Fibroblast of villous mesenchyme (primary cell): ENCODE measurements at places on chromosomes 1 and 21.

DNA sequence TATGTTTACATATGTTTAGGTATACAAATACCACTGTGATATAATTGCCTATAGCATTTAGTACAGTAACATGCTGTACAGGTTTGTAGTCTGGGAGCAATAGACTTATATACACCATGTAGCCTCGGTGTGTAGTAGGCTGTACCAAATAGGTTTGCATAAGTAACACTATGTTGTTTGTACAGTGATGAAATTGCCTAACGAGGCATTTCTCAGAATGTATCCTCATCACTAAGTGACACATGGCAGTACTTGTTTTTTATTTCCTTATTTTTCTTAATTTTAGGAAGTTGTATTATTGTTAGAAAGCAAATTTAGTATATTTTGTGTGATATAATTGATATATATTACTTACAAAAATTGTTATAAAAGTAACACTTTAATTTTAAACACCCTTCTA lies 840.9 kb downstream of the LTN1 start:
- no peak for DNase-seq

GRCh38 chr1:116954440-116954839 lies 44.7 kb downstream of the PTGFRN start:
- DNase-seq = no peak

DNA sequence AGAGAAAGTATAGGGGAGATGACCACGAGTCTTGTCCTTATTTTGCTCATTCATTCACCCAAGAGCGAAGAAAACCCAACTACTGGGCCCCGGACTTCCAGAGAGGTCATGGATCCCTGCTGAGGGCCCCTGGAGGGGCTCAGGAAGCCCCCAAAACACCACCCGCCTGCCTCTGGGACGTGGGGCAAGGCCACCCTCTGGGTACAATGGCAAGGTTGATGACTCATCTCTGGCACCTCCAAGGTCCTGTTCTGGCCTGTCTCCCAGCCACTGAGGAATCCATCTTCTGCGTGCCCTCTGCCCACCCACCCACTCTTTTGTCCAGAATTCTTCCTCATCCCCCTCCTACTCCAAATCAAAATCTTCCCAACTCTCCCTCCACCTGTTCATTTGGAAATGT lies 21.3 kb upstream of the PRDM15 start:
- DNase-seq = no peak

GRCh38 chr1:66168948-66169671 lies 364.8 kb upstream of the SGIP1 start:
- DNase-seq = no peak

- no peak for DNase-seq
Observed at GRCh38 chr1:88022516-88022915, 661.6 kb upstream of the PKN2 start.

GRCh38 chr1:63630666-63631065 lies 37.5 kb downstream of the PGM1 start:
- no peak for DNase-seq

- DNase-seq = no peak
Observed at GRCh38 chr1:80988926-80989325, 811.8 kb upstream of the ADGRL2 start.

DNA sequence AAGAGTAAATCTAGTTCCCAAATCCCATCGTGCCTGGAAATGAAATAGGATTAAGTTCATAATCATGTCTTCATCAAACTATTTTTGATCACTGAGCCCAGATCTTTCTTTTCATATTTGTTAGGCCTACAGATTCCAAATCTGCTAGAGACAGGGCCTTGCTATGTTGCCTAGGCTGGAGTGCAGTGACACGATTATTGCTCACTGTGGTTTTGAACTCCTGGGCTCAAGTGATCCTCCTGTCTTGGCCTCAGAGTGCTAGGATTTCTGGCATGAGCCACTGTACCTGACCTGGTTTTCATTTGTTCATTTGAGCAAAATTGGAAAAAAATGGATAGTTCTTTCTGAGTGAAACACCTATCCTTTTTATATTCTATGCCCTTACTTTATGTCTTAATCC lies 28.0 kb upstream of the DIPK1A start:
- no peak for DNase-seq

- no peak for DNase-seq
Observed at GRCh38 chr1:192382758-192383157, 66.0 kb downstream of the RGS21 start.

DNA sequence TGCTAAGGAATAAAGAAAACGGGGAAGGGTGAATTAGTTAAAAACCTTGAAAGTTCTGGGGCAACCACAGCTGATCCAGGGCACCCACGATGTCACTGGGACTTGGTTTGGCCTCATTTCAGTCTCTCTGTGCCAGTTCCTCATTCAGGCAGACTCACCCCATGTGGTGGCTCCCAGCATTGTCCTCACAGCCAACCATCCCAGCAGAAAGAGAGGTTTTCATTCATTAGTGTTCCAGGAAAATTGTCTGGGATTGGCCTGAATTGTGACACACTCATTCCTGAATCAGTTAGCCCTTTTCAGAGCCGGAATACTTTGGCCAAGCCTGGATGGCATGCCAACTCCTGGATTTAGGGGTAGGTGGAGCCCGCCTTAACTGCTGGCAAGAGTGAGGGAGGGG lies 367.7 kb downstream of the PRDM2 start:
- no peak for DNase-seq

DNA sequence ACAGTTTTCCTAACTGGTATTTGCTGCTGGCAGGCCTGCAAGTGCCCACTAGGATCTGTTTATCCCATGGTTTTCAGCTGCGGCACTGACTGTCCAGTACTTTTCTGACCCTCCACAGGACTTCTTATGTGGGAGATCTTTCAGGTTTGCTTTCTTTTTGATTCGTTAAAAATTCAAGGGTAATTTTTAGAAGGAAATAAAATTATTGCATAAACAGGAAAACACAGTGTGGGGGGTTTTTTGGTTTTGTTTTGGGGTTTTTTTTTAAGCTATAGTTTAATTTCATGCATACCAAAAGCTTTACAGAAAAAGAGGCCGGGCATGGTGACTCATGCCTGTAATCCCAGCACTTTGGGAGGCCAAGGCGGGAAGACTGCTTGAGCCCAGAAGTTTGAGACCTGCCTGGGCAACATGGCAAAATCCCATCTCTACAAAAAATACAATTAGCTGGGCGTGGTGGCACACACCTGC lies 3.6 kb downstream of the NIBAN1 start:
- peak; percentile 59 for DNase-seq

DNA sequence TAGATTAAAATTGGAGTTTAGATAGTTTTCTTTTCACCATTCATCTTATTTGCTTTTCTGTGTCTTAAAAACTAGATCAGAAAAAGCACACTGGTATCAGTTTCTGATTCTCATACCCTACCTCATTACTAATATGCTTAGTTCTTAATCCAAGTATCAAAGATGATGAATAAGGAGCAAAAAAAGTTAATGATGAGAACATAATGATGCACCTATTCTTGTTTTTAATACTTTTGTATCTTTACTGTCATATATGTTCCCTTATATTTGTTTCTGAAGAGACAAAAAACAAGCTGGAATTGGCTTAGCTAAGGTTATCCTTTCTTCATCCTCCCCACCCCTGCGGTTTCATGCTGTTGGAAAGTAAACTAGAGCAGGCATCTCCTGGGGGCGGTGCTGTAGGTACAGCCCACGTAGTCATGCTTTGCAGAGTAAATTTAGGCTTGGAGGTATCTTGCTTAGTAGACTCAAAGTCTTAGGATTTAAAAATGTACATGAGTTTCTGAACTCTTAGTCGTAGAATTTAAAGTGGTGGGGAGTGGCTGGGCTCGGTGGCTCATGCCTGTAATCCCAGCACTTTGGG lies 16.4 kb downstream of the CNIH4 start:
- DNase-seq = no peak

- no peak for DNase-seq
Observed at GRCh38 chr1:38285807-38286530, 239.4 kb upstream of the POU3F1 start.

DNA sequence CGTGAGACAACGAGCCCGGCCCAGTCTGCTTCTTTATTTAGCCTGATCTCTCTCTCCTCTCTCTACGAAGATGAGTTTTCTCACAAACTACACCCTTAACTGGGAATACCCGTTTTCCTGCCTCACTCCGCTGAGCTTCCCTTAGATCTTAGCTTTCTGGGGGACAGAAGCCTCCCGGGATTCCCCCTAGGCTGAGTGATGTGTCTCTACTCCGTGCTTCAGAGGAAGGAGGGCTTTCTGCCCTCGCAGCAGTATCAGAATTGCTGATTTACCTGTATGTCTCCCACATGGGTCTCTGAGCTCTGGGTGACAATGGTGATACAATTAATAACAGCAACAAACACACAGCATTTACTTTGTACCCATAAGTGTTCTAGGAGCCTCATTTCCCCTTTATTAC lies 1.0 kb downstream of the ZBTB17 start:
- DNase-seq = no peak
